ENCODE measurements at places on chromosomes 2 and 18. TPM values are rescaled to one million over a fixed set of nuclear protein-coding genes. Genes with fewer than 3 reads are reported as not detected.

- peak; percentile 6 for DNase-seq
Observed at GRCh38 chr2:158046121-158046880, 55.4 kb upstream of the UPP2 start.

- peak; percentile 70 for DNase-seq
Observed at GRCh38 chr2:133591164-133591563, 22.9 kb upstream of the NCKAP5 start.

DNA sequence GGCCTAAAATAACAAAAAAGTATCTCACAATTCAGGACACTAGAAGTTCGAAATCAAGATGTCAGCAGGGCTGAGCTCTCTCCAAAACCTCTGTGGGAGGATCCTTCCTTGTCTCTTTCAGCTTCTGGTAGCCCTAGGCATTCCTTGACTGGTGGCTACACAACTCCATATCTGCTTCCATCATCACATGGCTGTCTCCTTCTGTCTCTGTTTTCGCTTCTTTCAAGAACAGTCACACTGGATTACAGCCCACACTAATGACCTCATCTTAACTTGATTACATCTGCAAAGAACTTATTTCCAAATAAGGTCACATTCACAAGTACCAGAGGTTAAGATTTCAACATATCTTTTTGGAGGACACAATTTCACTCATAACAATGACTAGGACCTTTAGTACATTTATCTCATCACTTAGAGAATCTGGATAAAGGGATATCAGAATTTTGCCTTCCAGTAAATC, 275.2 kb downstream of the IRS1 start:
- DNase-seq, result peak; percentile 98

- no peak for DNase-seq
Observed at GRCh38 chr2:157470321-157470720, 26.4 kb upstream of the CYTIP start.

- peak; percentile 66 for DNase-seq
Observed at GRCh38 chr18:71040161-71040560, 751.3 kb downstream of the SOCS6 start.

The UGT1A7 gene
- not detected for total RNA-seq

The EGR4 gene
- total RNA-seq, result under 0.01 TPM

- DNase-seq, result peak; percentile 43
Observed at GRCh38 chr2:15560140-15560987, 770 bp downstream of the NBAS start.

The TANC1 gene
- total RNA-seq, result 30.8 TPM

The ZNF385B gene
- total RNA-seq, result not detected

Measured in fibroblast of lung (primary cell).